Stimulated activated CD8-positive, alpha-beta memory T cell treated with anti-CD3 and anti-CD28 coated beads, Interleukin-4, amount 100 ng/mL, for 1 hour (primary cell): ENCODE measurements at places on chromosomes 7 and 10.

- DNase-seq: no peak
These were observed 251.2 kb downstream of the TNS3 start for GRCh38 chr7:47330561-47331178.

- no peak for DNase-seq
These were observed 28.0 kb upstream of the ARHGAP21 start for GRCh38 chr10:24751716-24752115.

GRCh38 chr10:125882596-125882995, 1.5 kb upstream of the DHX32 start:
- DNase-seq: no peak

GRCh38 chr7:134941185-134941900, 45.0 kb upstream of the AGBL3 start:
- DNase-seq: no peak

DNA sequence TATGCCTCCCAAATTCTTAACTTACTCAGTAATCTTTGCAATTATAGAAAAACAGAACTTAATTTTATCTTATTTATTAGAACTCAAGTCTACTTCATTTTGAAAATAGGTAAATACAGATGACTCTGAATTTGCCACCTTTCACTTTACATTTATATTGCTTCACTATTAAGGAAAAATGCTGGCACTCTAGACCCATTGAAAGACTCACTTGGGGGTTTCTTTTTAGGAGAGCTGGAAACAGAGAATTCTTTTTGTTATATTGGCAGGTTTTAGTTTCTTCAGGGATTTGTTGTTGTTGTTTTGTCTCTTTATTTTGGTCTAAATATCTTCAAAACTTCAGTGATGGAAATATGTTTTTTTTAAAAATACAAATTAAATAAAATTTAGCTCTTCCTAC, 111.1 kb downstream of the RUNDC3B start:
- no peak for DNase-seq

DNA sequence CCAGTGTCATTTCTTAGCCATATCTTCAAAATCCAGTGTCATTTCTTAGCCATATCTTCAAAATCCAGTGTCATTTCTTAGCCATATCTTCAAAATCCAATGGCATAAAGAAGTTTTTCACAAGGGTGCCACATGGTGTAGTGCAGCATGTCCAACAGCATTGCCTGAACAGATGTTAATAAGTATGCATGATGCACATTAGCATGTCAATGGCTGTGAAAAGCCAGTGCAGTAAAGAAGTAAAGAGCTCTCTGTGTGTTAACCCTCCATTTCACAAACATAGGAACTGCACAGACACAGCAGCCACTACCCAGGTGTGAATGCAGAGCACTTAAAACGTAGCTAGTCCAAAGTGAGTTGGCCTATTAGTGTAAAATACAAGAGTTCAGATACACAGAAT, 89.8 kb downstream of the GNAI1 start:
- no peak for DNase-seq

DNA sequence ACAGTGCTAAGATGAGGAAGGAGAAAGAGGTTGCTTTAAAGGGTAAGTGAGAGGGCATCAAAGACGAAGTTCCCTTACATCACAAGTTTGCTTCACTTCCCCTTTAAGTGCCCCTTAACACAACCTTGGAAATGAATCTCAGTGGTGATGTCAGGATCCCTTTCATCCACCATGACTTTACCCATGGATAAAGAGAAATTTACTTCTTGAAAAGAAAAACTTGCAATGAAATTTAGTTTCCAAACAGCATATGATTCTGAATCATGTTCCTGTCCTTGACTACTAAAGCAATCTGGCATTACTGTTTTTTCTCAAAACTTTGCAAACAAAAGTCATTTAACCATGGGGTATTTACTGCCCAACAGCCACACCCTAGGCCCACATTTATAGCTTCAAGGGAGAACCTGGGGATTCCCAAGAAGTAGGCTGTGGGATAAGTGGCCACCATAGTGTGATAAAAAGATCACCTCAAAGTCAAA, 135.9 kb downstream of the ITGB8 start:
- DNase-seq: no peak

DNA sequence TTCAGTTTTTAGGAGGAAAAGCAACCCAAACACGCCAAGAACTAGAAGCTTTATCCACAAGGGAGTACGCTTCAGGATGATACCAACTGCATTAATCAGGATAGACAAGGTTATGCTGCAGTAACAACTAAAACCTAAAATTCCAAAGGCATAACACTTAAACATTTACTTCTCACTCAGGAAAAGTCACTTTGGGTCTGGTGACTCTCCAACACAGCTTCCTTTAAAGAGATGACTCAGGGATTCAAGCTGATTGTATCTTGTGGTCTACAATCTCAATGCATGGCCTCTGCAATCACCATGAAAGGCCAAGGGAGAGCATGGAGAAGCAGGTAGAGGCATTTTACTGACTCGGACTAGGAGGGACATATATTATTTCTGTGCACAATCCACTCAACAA, 315.8 kb downstream of the KCNMA1 start:
- no peak for DNase-seq

- no peak for DNase-seq
These were observed 15.9 kb downstream of the FAM149B1 start for GRCh38 chr10:73183667-73184281.

DNA sequence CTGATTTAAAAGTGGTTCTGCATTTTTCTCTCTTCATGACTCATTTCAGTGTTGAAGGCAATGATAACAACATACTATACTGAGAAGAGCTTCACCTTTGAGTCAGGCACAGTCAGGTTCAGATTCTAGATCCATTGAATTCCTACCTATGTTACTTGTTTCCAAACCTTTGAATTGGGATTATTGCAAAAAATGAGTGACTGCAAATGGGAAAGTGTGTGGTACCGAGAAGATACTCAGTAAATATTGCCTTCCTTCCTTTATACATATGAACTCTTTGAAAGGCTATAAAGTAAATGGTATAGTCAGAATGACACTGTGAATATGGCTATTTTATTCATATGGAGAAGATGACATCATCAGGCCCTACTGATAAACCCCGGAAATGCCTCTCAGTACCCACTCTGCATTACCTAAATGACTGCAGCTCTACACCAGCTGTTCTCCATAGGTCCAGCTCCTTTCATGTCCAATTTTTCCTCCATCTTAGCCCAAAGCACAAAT, 66.7 kb upstream of the FGL2 start:
- no peak for DNase-seq

GRCh38 chr7:92934096-92934495, 97.7 kb upstream of the CDK6 start:
- no peak for DNase-seq

- DNase-seq: no peak
These were observed 58.3 kb downstream of the VCL start for GRCh38 chr10:74056050-74056818.

DNA sequence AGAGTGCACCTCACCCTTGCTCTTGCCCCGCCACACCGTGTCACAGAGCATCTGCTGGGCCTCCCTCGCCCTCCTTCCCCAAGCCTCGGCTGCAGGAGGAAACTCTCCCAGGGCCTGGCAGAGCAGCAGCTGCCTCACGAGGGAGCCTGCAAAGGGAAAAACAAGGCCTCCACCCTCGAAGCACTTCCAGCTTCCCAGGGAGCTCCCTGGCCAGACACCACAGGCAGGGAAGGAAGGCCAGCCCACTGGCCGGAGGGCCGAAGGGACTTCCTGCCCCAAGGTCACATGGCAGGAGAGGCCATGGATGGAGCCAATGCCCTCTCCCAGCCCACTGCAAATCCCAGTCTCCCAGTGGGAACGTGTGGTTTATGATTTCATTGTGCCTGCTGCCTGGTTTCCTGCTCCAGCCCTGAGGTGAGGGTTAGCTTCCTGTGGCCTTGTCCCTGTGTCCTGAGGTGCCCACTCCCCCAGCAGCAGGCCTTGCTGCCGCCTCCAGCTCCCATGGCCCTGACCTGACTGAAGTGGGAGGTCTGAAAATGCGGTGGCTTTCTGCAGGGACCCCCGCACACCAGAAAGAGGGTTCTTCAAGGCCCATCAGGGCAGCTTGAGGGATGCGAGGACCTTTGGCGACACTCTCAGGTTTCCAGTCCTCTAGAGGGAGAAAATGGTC, 100.5 kb upstream of the PPIF start:
- DNase-seq: no peak

- DNase-seq: no peak
These were observed 190.2 kb upstream of the HPS1 start for GRCh38 chr10:98636921-98637329.

DNA sequence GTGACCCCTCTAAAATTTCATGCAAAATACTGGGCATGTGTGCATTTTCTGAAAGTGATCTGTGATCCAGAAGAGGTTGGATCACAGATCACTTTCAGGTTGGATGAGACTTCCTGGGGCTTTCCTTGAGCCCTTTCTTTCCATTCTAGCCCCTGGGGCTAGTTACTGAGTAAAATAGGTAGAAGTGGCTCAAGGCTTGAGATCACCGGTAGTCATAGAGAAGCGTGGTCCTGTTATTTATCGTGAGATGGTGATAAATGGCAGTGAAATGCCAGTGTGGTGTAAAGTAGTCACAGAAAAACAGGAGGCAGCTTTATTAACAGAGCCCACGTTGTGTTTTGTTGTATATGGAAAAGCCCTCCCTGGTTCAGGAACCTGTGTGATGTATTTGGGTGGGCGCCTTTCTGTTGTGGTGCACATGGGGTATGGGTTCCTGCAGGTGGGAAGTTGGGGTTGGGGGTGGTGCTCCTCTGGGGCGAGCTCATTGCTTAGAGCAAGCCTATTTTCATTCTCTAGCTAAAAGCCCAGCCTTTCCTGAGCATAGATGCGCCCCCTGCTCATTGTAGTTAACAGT, 34.0 kb upstream of the SH2D4B start:
- DNase-seq: no peak
